ENCODE measurements at places on chromosomes 3 and 15.

GRCh38 chr15:90664650-90665287 is 52.4 kb upstream of the BLM start:
- DNase-seq, result no peak

GRCh38 chr3:39361252-39361927 is 21.8 kb upstream of the SLC25A38 start:
- DNase-seq, result peak; percentile 67

DNA sequence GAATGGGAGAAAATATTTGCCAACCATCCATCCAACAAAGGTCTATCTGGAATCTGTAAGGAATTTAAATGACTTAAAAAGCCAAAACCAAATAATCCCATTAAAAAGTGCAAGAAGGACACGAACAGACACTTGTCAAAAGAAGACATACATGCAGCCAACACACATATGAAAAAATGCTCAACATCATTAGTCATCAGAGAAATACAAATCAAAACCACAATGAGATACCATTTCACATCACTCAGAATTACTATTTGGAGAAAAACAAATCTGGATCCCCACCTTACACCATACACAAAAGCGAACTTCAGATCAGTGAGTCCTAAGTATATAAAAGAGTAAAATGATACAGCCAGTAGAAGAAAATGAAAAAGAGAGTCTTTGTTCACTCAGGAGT is 58.6 kb upstream of the MNS1 start:
- no peak for DNase-seq

- DNase-seq, result no peak
Observed at GRCh38 chr15:28943146-28943545, 57.4 kb downstream of the APBA2 start.

DNA sequence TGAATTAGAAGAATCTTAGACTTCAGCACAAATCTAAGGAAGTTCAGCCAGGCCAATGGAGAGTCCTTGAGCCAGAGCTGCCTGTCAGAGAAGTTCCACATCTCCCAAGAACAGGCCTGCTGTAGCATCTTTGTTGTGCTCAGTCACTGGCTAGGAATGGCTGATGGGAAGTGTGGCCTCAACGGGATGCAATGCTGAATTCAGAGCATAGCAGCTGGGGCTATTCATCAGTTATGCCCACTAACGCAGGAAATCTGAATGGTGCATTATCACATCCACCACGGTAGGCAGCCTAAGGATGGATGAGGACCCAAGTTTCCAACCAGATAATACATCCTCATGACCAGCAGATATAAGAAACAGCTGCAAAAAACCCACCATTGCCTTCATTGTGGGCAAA is 3.2 kb upstream of the EIF1B start:
- no peak for DNase-seq

DNA sequence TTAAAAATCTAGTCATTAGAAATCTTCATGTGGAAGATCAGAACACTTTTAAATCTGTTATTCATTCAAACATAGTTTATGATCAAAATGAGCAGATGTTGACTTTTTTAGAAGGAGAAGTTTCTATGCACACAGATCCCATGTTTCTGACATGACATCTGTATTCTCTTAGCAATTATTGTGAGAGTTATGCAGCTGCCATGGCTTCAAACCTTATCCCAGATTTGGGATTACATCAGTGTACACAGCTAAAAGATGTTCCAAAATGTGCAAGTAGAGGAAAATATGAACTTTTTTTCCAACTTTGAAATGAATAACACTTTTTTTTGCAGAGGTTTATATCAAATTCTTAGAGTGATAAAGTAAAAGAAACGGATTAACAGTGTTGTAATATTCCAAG is 1166.9 kb downstream of the ZPLD1 start:
- DNase-seq, result no peak

- no peak for DNase-seq
Observed at GRCh38 chr3:177800561-177800960, 603.3 kb upstream of the TBL1XR1 start.

- DNase-seq, result no peak
Observed at GRCh38 chr3:30811151-30811795, 83.2 kb downstream of the GADL1 start.
